ENCODE measurements at places on chromosomes 6 and 20. TPM values are rescaled to one million over a fixed set of nuclear protein-coding genes. Genes with fewer than 3 reads are reported as not detected.

The CPNE5 gene
- total RNA-seq: 0.12 TPM

The UTRN gene
- total RNA-seq: 239 TPM

The UNC93A gene
- not detected for total RNA-seq

The OLIG3 gene
- not detected for total RNA-seq

The GSTA3 gene
- total RNA-seq: not detected

The BMP5 gene
- total RNA-seq: not detected

The SNX3 gene
- total RNA-seq: 133 TPM

The EFCAB8 gene
- under 0.01 TPM for total RNA-seq

The STX11 gene
- 3.2 TPM for total RNA-seq

The SLC35D3 gene
- total RNA-seq: not detected

The BFSP1 gene
- total RNA-seq: 2.3 TPM

The PTPN1 gene
- total RNA-seq: 37.0 TPM

The RCAN2 gene
- 37.2 TPM for total RNA-seq

The ADGRB3 gene
- total RNA-seq: 0.61 TPM

The SMIM13 gene
- 8.0 TPM for total RNA-seq

The CRISP3 gene
- total RNA-seq: not detected

The RIPOR2 gene
- 0.97 TPM for total RNA-seq

The LAMA4 gene
- total RNA-seq: 518 TPM

The GDAP1L1 gene
- total RNA-seq: not detected
